ENCODE measurements at places on chromosomes 3 and 15.

DNA sequence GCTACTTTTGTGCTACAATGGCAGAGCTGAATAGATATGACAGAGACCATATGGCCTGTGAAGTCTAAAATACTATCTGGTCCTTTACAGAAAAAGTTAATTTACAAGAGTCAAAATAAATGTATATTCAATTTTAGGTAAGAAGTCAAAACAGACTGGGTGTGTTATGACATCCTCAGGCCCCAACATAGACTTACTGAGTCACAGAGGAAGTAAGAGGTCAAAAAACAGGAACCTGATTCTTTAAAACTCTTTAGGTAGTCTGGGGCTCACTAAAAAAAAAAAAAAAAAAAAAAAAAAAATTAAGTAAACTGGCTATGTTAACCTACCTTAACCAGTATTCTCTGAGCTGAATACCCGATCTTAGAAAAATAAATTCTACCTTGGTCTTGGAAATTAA is 13.1 kb downstream of the DNAAF4 start:
- no peak for DNase-seq

- no peak for DNase-seq
Measured at GRCh38 chr3:188041193-188041592, 112.8 kb upstream of the LPP start.

GRCh38 chr3:31999907-32000439 is 18.4 kb downstream of the ZNF860 start:
- DNase-seq, result no peak

GRCh38 chr15:96406291-96406690 is 75.8 kb downstream of the NR2F2 start:
- DNase-seq, result no peak

Measured in activated T-helper 1 cell treated with anti-CD3 and anti-CD28 coated beads, Interleukin-2, amount 50 U/mL, for 16 hours (primary cell).